ENCODE measurements at places on chromosomes 7 and 10.
A peak's percentile ranks its signal among the peaks of the same experiment; 100 is the strongest.

DNA sequence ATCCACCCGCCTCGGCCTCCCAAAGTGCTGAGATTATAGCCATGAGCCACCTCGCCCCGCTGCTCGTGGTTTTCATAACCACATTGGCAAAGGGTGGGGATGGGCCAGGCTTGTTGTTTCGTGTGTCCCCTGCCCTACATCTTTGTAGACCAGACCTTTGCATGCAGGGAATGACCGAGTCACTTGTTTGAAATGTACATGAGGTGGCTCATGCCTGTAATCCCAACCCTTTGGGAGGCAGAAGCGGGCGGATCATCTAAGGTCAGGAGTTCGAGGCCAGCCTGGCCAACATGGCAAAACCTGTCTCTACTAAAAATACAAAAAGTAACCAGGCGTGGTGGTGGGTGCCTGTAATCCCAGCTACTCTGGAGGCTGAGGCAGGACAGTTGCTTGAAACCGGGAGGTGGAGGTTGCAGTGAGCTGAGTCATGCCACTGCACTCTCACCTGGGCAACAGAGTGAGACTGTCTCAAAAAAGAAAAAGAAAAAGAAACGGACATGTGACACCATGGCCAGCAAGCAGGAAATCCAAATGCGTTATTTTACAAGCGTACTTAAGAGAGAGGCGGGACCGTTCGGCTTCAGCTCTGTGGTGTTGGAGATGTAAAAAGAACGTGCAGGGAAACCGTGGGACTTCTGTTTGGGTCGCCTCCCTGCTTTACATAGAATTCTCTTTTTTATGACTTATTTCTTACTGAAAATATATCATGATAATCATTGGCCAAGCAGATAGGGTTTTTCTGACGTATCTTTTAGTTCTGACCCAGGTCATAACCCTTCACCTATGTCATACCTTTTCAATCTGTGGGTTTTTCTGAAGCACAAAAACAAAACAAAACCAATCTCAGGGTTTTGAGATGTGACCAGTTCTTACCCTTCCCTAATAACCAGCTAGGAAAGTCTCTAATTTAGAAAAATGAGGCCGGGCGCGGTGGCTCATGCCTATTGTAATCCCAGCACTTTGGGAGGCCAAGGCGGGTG lies 45.1 kb downstream of the WIPI2 start:
- DNase-seq, result no peak

GRCh38 chr7:23523486-23524075 lies 8.2 kb downstream of the TRA2A start:
- DNase-seq, result no peak

DNA sequence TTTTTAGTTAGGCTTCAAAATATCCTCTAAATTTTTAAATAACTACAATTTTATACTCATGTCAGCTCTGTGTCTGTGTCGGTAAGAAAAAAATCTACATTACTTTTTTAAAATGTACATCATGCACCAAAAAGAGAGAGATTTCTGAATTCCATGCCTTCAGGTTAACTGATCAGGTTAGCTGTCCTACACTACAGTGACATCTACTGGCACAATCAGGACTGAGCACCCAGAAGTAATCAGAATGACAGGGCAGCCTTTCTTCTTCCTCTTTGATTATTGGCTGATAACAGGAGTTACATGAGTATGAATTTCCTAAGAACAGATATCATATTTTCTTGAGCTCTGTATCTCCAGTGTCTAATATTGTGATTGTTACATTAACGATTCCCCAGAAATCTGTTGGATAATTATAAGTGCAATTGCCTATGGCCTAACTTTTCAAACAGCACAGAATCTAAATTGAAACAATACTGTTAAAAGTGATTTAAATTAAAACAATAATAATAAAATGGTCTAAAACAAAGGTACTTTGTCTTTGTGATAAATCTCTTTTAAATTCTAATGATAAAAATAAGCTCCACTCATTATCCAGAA lies 41.8 kb upstream of the HYCC1 start:
- peak; percentile 65 for DNase-seq

GRCh38 chr7:45443263-45443662 lies 130.9 kb upstream of the ADCY1 start:
- DNase-seq, result no peak

DNA sequence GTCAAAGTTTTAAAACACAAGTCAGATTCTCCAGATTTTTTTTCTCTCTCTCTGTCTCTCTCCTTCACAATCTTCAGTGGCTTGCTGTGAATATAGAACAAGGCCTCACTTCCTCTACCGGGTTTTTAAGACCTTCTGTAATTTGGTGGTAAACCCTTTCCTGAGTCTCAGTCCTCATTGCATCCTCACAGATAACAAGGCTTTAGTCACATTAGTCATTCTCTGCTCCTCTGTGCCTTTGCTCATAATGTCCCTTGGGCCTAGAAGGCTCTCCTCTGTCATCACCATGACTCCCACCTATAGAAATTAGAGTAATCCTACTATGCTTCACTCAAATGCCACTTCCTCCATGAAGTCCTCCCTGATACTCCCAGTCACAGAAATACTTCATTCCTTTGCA lies 172.7 kb upstream of the HPS1 start:
- DNase-seq, result no peak

- DNase-seq, result peak; percentile 2
Measured at GRCh38 chr10:62502995-62503613, 128.9 kb downstream of the ZNF365 start.

Measured in CD4-positive, alpha-beta T cell treated with Interferon alpha-2 for 1 hour (primary cell).